ENCODE measurements at places on chromosomes 13 and 19.

GRCh38 chr19:29942404-29943261 lies 594 bp downstream of the URI1 start:
- DNase-seq: no peak

DNA sequence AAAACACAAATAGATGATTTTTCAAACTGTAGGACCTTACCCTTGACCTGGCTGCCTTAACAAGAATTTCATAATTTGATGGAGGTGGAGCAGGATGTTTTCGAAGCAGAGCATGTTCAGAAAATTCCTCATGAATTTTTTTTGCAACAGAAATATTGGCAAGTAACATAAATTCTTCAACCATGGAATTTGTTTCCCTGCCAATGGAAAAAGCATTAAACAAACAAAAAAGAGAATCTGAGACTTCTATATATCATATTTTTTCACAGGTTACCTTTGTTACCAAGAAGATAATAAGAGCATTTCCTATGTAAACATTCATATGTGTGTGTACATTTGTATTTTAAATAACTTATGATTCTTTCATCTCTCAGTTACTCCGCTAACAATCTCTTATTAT lies 18.3 kb downstream of the DIS3 start:
- DNase-seq: no peak

DNA sequence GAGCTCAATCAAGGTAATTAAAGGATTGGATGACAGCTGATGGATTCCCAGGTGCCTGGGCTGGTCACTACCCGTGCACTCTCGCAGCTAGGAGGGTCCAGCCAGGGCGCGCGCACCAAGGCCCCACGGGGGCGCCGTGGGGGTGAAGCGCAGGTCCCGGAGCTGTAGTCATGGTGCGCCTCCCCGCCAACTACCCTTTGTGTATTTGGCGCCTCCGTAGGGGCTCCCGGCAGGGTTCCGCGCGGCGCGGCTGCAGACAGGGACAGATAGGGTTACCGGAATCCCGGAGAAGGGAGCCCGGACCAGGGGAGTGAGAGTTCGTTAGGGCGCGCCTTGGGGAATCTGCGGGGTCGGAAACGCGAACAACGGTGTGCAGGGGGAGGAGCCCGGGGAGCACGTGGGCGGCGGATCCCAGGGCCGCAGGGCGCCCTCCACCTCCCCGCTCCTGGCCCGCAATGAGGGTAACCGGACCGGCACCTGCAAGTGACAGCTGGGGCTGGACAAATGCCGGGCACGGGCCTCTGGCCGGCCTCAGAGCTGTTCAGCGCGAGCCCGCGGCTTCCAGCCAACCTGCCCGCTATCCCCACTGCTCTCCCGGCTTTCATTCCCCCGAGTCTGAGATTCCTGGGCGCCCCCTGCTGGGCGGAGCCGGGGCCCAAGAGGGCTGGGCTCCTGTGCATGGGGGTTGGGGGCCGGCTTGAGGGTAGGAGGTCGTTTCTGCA lies 3.4 kb upstream of the PRAM1 start:
- no peak for DNase-seq

DNA sequence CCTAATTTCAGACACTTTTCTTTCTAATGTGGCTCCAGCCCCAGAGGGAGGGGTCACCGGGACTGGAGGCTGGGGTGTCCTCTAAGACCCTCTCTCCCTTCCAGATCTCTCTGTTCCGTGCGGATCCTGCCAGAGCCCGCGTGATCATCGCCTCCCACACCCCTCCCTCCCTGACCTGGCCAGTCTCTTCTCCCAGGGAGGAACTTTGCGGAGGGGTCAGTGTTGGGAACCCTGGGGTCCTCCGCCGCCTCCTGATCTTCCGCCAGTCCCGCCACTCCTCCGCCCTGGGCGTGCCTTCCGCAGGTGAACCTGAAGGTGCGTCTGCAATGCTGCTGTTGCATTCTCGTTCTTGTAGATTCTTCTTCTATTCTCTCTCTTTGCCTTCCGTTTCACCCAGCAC lies 9.1 kb downstream of the SOX21 start:
- DNase-seq: no peak

GRCh38 chr13:76160506-76160905 lies 524.4 kb downstream of the LMO7 start:
- DNase-seq: no peak
